ENCODE measurements at places on chromosomes 4 and X.

GRCh38 chrX:112011376-112011775 lies 71.2 kb downstream of the TRPC5 start:
- no peak for DNase-seq

DNA sequence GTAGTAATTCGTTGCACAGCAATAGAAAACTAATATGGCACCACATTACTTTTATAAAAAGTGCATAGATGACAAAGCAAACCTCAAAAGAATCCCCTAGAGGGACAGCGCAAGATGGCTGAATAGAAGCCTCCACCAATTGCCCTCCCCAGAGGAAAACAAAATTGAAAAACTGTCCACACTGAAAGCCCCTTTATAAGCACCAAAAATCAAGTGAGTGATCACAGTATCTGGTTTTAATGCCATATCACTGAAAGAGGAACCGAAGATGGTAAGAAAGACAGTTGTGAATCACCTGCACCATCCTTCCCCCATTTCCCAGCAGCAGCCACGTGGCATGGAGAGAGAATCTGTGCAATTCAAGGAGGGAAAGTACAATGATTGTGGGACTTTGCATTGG lies 522.2 kb downstream of the GLUD2 start:
- no peak for DNase-seq

DNA sequence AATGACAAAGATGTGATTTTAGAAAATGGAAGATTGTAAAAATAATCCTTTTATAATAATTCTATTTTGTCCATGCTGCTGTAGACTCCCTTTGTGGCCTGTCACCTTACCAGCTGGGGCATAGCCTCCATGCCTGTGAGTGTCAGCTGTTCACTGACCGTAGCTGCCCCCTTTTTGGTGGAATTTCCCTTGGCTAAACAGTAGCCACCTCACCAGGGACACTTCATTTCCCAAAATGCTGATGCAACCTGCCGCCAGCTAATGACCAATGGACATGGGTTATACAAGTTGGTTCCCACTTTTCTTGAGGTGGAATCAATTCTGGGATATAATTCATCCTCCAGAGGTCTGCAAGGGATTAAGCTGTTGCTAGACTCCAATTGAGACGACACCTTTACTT lies 368.4 kb downstream of the PRDM5 start:
- DNase-seq, result no peak

DNA sequence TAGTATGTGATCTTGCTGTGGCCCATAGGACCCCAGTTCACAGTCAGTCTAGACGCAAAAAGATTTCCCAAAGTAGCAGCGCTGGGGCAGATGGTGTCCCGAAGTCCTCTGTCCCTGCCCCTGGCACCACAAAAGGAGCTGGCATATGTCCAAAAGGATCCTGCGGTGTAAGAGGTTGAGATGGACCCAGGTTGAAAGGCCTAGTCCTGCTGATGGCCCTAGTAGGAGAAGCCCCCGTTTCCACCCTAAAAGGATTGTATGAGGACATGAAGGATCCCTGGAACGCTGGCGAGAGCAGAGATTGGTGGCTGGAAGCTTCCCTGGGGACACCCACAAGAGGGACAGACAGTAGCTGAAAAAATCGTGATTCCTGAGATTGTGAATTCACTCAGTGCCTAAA lies 58.0 kb upstream of the DCAF8L1 start:
- DNase-seq, result no peak

Data from stimulated activated CD4-positive, alpha-beta T cell treated with anti-CD3 and anti-CD28 coated beads, Interleukin-1b, Interleukin-23, amount 100 ng/mL, for 1 hour (primary cell).